Thyroid gland (tissue), 4 donors: ENCODE measurements at places on chromosomes 13 and 19.

DNA sequence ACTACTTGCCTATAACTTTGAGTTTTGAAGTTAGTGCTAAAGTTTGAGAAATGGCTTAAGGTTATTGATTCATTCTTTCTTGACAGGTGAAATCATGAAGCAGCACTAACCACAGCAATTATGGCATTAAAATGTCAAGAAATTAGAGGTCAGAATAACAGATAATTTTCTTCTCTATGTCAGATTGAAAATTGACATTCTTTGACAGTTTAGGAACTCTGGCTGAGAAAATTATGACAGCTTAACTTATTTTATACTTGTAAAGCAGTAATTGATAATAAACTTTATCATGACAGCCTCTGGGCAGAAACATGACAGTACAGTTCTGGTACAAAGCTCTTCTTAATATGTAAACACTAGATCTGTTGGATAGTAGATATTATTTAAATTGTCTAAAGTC lies 155.2 kb upstream of the MAB21L1 start:
- no peak for DNase-seq

DNA sequence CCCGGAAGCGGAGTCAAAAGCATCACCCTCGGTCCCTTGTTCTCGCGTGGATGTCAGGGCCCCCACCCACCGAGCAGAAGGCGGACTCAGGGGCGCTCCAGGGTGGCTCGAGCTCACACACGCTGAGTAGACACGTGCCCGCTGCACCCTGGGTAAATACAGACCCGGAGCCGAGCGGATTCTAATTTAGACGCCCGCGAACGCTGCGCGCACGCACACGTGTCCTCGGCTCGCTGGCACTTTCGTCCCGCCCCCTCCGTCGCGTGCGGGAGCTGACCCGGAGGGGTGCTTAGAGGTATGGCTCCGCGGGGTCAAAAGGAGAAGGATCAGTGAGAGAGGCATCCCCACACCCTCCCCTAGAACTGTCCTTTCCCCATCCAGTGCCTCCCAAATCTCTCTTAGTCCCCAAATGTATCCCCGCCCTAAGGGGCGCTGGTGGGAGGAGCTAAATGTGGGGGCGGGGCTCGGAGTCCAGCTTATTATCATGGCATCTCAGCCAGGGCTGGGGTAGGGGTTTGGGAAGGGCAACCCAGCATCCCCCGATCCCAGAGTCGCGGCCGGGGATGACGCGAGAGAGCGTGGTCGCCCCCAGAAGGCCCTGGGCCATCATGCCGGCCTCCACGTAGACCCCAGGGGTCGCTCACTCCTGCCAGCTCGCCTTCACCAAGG lies 451 bp upstream of the ICAM5 start:
- no peak for DNase-seq

- DNase-seq, result no peak
Measured at GRCh38 chr13:51959773-51960172, 51.5 kb downstream of the ATP7B start.

GRCh38 chr13:71399631-71400215 lies 467.3 kb downstream of the DACH1 start:
- DNase-seq, result no peak

GRCh38 chr19:54414156-54414555 lies 1.1 kb upstream of the TTYH1 start:
- no peak for DNase-seq

GRCh38 chr19:41918653-41919244 lies 9.5 kb downstream of the ERFL start:
- DNase-seq, result no peak

DNA sequence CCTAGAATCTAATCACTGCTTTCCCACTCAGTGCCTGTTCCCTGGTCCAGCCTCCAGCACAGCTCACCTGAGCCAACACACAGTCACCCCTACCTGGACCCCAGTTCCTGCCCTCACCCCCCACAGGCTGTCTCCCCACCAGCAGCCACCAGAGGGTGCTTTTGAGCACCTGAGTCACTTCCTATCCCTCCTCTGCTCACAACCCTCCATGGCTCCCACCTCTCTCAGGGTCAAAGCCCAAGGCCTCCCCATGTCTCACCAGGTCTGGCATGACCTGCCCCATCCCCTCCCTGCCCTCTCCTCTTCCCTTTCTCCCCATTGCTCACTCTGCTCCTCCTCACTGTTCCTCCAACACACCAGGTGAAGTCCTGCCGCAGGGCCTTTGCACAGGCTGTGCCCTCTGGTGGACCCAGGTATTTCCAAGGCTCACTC lies 7.1 kb upstream of the DPP9 start:
- DNase-seq, result no peak

GRCh38 chr13:98462946-98463345 lies 114.0 kb downstream of the STK24 start:
- DNase-seq, result no peak

DNA sequence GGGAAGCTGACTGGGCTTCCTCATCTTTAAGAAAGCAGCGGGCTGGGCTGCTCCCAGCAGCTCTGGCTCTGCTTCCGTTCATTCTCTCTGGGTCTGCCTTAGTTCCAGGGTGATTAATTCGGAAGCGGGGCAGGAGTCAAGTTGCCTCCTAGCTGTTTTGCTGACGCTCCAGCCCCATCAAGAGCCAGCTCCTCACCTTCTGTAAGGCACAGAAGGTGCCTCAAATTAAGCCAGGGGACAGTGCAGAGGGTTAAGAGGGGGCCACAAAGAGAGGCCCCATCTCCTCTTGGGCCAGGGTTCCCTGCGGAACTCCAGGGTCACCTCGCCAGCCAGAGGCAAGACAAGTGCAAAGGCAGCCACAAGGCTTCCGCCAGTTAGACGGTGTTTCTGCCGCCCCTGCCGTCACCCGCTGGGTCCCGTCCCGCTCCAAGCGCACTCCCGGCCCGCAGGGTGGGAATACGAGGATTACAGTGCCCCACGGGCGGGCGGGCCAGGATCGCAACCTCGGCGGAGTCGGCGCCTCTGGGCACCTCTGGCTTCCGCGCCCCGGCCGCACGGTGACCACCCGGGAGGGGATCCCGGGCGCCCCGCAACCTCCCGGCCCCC lies 508 bp downstream of the SLC15A1 start:
- DNase-seq, result peak; percentile 12

DNA sequence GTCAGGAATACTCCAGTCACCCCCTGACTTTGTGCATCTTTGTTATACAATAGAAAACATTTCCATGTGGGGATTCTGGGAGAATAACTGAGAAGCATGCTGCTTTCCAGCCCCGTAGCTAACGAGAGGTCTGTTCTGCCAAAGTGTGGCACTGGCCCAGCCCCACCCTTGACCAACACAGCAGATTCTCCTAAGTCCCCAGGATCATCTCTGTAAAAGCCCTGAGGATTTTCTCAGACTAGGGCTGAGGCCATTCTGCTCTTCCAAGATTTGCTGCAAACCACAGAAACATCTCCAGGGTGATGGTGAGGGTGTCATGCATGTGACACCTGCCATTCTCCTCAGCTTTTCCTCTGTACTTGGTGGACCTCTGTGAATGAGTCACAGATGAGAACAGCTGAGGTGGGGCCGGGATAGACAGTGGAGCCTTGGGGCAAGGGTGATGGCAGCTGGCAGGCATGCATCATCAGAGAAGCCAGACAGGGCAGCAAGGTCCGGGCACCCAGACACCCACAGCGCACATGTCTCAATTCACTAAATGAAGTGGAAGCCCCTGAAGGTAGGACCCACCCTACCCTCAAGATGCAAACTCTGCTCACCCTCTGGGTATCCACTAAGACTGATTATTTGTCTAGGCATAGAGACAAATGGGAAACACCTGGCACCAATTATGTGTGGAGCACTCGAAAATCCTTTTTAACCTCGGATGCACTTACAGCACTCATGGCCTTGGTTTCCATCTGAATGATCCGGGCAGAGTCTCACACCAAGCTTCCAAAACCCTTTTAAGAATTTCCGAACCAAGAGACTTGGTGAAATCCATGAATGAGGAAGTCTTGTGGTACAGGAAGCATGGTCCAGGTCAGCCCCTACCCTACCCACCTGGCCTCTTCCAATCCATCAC lies 20.1 kb upstream of the DOCK9 start:
- no peak for DNase-seq

- peak; percentile 73 for DNase-seq
Measured at GRCh38 chr19:55656988-55657747, 2.3 kb downstream of the U2AF2 start.

GRCh38 chr13:71524613-71525304 lies 342.2 kb downstream of the DACH1 start:
- no peak for DNase-seq

DNA sequence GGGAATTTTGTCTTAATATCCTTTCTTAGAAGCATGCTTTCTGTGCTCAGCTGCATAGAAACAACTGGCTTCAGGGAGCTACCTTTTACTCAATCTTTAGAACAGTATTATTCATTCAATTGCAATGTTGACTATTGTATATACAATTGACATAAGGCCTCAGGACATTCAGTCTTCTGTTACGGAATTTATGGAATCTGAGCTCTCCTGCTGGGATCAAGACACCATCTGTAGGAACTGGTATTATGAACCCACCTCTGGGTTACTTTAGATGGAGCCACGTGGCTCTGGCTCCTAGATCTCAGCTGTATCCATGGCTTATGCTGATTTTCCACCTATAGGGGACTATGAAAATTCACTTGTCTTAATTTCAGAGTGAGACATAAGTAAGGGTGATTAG lies 716.2 kb upstream of the GPC6 start:
- DNase-seq, result no peak

GRCh38 chr13:59303433-59303832 lies 860.3 kb downstream of the DIAPH3 start:
- no peak for DNase-seq

DNA sequence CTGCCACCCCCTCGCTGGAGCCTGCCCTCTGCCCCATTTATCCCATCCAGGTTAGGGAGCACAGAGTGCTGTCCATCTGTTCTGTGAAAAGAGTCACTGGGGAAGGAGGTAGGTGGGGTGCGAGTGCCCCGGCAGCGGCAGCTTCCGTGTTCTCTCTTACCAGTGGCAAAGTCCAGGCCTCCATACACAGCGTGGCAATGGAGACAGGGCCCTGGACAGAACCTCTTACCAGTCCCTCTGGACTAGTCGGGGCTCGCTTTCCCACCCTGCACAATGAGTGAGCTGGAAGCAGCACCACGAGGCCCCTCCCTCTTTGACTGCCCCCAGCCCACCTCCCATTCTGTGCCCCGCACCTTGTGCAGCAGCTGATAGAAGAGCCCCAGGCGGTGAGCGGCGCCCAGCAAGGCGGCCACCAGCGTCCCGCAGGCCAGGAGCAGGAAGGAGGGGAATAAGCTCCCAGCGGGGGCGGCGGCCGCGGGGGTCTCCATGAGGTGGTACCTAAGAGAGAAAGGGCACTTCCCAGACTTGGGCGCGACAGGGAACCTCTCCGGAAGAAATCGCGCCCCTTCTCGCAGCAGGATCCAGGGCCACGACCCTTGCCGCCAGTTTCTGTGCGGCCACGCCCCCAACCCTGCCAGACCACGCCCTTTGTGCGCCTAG lies 17.5 kb downstream of the SYDE1 start:
- DNase-seq, result peak; percentile 12

DNA sequence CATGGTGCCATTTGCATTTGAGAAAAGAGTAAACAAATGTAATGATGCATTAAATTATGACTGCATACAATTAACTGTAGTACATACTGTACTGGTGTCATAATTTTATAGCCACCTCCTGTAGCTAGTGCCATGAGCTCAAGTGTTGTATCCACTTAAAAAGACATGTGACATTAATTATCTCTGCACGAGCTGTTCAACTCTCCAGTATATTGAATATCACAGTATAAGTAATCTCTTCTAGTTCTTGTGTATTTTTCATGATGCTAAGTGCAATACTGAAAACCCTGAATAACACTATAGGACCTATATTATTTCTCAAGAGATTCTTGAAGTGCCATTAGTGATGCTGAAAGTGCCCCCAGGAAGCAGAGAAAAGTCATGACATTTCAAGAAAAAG lies 387.3 kb downstream of the PCDH17 start:
- no peak for DNase-seq

DNA sequence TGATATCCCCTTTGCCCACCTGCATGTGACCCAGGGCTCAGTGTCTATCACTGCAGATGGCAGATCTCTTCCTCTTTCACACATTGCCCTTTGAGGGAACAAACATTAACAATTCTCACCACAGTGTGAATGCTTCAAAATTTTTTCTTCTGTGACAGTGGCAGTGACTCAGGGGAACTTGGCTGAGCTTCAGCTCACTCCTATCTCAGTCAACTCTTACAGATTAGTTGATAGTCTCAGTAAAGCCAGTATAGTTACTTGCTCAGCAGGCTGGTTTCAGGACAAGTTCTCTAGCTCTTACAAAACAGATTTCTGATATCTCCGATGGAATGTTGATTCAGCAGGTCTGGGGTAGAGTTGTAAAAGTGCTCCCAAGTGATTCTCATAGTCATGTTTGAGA lies 166.9 kb downstream of the DLEU7 start:
- peak; percentile 23 for DNase-seq

DNA sequence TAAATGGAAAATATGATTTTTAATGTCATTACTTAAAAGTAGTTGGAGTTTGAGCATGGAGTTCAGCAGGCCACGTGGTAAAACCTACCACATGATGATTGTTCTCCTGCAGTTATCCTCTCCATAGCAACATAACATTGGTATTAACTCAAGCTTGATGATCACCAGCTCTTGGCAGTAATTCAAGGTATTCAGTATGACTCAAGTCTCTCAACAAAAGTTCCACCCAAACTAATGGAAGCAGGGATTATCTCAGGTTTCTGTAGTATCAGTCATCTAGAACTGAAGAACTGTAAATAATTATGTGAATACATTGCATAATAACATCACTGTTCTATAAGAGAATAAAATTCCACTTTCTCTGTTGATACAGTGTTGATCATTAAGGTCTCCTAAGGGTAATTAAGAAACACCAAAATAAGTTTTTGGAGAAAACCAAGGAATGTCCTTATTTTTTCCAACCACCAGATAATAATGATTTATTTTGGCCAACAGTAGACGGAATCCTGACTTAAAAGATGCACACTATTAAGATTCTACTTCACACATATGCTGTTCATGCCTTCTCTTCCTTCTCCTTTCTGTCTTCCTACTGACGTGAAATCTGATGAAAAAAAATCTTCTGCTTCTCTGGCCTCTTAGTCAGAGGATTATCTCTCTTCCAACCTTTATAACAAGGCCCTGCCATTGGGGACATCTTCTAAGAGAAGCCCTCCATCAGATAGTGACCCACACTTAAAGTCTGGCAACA lies 1092.3 kb downstream of the EFNB2 start:
- DNase-seq, result no peak

DNA sequence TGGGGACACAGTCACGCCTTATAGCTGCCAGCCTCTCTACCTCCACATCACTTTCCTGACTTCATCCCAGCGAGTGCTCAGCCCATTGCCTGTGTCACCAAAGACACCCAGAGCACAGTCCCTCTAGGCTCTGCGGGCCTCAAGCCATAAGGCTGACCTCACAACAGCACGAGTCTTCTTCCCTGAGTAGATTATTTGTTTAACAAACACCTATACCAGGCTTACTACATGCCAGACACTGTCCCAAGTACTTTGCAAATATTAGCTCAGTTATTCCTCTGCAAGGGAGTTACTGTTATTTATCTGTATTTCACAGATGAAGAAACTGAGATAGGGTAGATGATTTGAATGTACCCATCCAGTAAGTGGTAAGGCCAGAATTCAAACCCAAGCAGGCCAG lies 504.3 kb downstream of the COG6 start:
- no peak for DNase-seq

- DNase-seq, result no peak
Measured at GRCh38 chr19:46726971-46727501, 10.1 kb upstream of the PRKD2 start.

GRCh38 chr13:96958286-96958891 lies 35.9 kb downstream of the OXGR1 start:
- DNase-seq, result peak; percentile 20
